NCI-H2171 treated with DMSO at 0.1 percent for 48 hours (cell line): ENCODE measurements at places on chromosomes 11 and 22.

DNA sequence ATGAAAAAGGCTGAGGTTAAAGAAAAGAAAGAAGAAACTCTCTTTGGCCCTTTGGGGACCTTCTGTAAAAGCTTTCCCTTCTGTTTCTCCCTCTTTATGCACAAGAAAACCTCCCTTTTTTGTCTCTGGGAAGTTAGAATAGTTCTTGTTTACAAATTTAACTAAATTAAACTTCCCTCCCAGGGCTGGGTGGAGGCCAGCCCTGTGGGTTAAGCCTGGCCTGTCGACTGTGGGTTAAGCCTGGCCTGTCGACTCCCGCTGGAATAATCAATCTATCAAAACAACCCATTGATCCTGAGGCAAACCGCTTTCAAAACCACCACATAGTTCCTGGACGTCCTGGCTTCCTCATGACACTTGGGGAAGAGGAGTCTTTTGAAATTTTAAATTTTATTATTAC, 1.2 kb upstream of the DRG1 start:
- DNase-seq: no peak

GRCh38 chr11:8963569-8964323, 496 bp downstream of the TMEM9B start:
- peak; percentile 82 for DNase-seq

DNA sequence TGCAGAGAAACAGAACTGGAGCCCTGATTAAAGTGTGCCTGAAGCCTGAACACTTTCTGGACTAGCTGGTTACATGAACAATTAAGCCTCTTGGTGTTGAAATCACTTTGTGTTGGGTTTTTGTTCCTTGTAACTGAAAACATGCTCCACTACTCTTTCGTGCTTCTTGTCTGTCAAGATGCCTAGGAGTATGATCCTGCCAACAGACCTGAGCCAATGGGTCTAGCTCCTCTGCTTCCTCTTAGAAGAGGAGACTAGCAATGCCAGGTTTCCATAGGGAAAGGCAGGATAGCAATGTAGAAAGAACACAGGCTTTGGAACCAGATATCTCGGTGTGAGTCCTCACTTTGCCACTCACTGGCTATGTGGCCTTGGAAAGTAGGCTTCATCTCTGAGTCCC, 40.3 kb downstream of the IRAG1 start:
- DNase-seq: no peak

DNA sequence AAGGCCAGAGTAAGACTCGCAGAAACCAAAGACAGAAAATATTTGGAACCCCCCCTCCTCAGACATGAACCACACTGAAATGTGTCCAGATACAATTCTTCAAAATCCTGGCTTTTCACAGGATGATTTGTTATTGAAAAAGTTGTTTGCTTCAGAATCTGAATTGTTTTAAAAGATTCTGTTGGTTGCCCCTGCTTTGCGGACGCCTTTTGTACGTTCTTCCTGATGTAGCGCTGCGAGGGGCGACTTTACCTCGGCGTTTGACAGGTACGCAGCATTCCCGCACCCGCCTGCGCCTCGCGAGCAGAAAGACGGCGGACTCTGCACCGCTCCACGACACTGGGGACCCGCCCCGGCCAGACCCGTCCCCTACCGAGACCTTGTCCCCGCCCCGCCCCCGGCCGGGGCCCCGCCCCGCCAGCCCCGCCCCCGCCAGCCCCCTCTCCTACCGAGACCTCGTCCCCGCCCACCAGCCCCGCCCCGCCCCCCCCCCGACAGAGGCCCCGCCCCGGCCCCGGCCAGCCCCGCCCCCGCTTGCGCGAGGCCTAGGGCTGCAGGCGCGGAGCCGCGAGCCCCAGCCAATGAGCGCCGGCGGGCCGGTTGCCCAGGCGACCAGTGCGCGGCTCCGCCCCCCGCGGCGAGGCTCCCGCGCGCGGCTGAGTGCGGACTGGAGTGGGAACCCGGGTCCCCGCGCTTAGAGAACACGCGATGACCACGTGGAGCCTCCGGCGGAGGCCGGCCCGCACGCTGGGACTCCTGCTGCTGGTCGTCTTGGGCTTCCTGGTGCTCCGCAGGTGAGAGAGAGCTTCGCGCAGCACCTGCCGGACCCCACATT, at the start of gene GLB1L2:
TSS of gene GLB1L2 (plus strand) at position 635 of the 835 bp plus-strand sequence. CDS start at position 709, 74 bp downstream.
- DNase-seq: peak; percentile 57

GRCh38 chr11:80843266-80843974, 1402.6 kb upstream of the TENM4 start:
- DNase-seq: no peak
